SJSA1 (cell line): ENCODE measurements at places on chromosomes 1 and 21. TPM values are rescaled to one million over a fixed set of nuclear protein-coding genes. Genes with fewer than 3 reads are reported as not detected.

DNA sequence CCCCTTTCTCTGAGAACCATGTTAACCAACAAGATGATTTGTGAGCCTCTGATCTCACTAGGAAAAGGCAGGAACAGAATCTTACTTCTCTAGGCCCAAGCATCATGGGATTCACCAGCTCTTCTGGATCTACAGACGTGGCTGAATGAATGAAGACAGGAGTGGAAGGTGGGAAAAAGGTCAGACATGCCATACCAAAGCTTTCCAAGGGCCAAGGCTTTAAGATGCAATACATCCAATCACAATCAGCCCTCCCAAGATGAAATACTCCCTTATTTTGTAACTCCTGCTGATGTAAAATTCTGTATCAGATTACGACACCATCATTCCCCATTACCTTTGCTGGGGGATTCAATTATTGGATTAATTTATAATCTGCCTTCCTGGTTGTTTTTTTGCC, 80.9 kb downstream of the SSBP3 start:
- DNase-seq = no peak

Gene GPR89B
- 7.8 and 25.2 TPM in 2 replicates for total RNA-seq

Gene SLC50A1
- total RNA-seq = 9.9 and 23.4 TPM in 2 replicates

DNA sequence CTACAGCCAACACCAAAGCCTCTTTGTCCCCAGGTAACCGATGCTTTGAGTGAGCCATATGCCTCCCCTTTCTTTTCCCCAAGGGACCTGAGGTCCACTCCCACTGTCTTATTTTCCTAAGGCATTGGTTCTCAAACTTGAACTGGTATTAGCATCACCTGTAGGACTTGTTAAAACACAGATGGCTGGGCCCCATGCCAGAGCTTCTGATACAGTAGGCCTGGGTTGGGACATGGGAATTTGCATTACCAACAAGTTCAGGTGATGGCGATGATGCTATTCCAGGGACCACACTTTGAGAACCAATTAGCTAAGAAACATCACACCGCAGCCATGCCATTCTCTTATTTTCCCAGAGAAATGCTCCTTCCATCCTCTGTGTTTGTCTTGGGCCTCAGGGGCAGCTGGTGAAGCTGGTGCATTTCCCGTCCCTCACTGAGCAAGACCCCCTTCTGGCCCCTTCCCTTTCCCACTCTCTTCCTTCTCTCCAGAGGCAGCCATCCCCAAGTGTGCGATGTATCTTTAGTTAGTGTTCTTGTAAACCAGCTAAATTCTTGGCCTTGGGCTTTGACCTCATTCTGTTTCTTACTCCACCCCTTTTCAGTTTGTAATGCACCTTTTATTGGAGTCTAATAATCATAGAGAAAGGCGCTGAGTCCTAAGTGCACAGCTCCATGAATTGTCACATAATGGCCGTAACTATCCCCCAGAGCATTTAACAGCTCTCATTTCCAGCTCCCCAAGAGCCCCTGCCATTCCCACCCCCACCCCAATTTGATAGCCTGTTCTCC, 14.2 kb upstream of the TTC22 start:
- DNase-seq = no peak

DNA sequence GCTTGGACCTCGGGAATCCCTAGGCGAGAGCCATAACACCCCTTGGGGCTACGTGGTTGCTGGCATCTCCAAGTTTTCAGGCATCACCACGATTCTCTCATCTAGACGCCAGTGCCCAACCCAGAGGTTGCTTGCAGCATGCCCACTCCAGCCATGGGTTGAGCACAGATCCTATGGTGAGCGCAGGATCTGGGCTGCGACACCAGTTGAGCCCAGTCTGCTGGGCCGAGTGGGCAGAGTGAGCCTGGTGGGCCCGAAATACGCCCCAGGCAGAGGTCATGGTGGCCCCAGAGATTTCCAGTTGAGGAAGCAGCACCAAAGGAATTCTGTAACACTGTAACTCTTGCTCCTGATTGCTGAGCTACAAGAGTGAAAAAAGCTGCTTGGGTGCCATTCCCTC, 46.1 kb upstream of the GRIK1 start:
- no peak for DNase-seq

DNA sequence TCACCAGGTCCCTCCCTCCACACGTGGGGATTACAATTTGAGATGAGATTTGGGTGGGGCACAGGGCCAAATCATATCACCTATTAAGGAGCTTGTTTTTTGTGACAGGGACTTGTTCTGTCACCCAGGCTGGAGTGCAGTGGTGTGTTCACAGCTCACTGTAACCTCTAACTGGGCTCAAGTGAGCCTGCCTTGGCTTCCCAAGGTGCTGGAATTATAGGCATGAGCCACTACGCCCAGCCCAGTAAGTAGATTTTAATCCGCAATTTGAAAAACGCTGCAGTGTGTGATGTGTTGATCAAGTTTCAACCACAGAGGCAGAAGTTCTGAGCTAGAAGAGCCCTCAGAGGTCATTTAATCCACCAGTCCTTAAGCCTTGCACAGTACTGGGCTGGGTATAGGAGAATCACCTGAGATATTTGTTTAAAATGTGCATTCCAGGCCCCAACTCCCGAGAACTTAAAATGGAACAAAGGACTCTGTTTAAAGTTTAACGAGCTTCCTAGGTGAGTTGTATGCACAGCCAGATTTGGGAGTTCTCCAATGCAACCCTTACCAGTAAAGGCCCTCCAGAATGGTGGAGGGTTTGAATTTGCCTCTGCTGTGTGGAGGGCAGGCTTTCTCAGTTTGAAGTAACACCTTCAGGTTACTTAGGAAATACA, 13.4 kb downstream of the RPL11 start:
- no peak for DNase-seq

DNA sequence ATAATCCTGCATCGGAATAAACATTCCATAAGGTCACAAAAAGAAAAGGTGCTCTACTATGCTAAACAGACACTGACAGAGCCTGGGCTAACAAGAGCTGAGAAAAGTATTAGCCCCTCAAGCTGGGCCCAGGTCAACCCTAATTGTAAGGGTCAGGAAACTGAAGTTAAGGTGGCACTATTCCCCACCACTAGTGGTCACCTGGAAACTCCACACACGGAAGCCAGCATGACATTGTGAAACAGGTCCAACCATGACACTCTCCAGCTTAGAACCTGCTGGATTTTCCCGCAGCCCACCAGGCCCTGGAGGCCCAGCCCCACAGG, 1.2 kb downstream of the PTTG1IP start:
- no peak for DNase-seq

Gene ZBTB7B
- 15.3 and 24.5 TPM in 2 replicates for total RNA-seq

GRCh38 chr1:66944330-66945274, 19.8 kb downstream of the MIER1 start:
- DNase-seq = peak; percentile 61

- DNase-seq = no peak
Measured at GRCh38 chr1:9657521-9658032, 6.0 kb downstream of the PIK3CD start.

Gene APCS
- total RNA-seq = not detected in 2 replicates

DNA sequence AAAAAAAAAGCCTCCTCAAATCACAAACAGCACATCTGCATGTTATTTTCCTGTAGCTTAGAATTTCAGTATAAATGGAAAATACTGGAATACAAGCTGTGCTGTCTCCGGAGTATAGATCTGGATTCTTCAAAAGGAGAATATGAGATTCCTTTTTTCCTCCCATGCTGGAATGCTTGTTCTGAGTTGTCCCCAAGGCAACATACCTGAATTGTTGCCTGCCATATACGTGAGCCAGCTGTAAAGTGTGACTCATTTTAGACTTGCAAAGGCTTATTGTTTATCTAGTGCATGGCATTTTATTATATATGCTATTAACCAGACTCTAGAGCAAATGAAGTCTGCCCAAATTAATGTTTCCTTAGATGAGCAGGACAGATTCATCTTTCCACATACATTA, 95.0 kb upstream of the C1orf105 start:
- no peak for DNase-seq

DNA sequence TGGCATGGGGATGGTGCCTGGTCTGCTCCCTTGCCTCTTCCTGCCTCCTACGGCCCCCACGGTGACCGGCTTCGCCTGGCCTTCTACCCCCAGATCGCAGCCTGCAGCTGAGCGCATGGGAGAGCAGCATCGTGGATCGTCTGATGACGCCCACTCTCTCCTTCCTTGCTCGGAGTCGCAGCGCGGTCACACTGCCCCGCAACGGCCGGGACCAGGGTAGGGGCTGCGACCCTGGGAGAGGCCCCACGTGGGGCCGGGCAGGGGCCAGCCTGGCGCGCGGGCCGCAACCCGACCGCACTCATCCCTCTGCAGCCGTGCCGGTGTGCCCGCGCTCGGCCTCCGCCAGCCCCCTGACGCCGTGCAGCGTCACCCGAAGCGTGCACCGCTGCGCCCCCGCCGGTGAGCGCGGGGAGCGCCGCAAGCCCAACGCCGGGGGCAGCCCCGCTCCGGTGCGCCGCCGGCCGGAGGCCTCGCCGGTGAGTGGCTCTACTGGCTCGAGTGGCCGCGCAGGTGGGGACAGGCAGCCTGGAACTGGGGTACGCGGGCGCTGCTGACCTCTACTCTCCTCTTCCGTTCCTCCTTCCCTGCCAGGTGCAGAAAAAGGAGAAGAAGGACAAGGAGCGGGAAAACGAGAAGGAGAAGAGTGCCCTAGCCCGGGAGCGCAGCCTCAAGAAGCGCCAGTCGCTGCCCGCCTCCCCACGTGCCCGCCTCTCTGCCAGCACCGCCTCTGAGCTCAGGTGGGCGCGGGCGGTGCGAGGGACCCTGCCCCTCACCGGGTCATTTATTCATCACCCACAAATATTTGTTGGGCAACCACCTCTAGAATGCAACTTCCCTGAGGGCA, 20.4 kb downstream of the MAP7D1 start:
- DNase-seq = no peak

DNA sequence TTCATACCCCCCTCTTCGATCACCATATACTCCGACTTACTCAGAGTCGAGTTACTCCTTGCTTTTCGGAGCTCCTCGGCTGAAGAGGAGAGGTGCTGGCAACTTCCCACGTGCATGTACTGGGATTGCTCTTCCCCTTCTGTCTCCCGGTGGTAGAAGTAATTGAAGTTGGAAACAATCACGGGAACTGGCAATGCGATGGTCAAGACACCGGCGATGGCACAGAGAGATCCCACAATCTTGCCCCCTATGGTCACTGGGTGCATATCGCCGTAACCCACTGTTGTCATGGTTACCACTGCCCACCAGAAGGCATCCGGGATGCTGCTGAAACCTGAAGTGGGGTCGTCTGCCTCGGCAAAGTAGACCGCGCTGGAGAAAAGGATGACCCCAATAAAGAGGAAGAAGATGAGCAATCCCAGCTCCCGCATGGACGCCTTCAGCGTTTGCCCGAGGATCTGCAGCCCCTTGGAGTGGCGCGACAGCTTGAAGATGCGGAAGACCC, 1.5 kb downstream of the KCNA3 start:
- no peak for DNase-seq

Gene CRNN
- 0.16 TPM in 1 of 2 replicates, not detected in the other for total RNA-seq

DNA sequence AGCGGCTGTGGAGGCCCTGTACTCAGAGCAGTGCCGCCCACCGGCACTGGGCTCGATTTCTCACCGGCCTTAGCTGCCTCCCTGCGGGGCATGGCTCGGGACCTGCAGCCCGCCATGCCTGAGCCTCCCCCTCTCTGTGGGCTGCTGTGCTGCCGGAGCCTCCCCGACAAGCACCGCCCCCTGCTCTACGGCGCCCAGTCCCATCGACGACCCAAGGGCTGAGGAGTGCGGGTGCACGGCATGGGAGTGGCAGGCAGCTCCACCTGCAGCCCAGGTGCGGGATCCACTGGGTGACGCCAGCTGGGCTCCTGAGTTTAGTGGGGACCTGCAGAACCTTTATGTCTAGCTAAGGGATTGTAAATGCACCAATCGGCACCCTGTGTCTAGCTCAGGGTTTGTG, 5.2 kb upstream of the SOD1 start:
- no peak for DNase-seq

GRCh38 chr1:178724728-178725465, at the start of gene RALGPS2:
RALGPS2 (plus strand) TSS chr1:178725244; CDS start chr1:178776765, 51,521 bp downstream.
- peak; percentile 74 for DNase-seq

Gene CEP104
- total RNA-seq = 14.8 and 51.1 TPM in 2 replicates

- peak; percentile 38 for DNase-seq
Measured at GRCh38 chr1:117573386-117574023, 32.3 kb upstream of the TENT5C start.

GRCh38 chr21:17979763-17980162, 160.6 kb upstream of the C21orf91 start:
- no peak for DNase-seq

Gene PGLYRP4
- not detected in 2 replicates for total RNA-seq

Gene COL9A2
- 0.06 and 0.39 TPM in 2 replicates for total RNA-seq

DNA sequence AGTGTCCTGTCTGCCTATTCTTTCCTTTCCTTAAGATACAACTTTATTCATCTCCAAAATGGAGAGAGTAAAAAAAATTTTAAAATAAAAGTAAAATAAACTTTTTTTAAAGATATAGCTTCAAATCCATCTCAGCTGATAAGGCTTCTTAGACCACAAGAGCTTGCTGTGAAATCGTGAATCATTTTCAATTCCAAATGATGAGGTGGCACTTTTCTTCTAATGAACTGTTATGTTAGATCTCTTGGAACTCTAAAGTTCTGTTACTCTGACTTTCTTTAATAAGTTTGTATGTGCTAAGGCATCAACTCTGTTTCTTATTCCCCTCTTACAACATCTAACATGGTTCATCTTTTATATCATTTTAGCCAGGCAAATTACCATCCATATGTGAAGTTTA, 4.5 kb downstream of the SH3GLB1 start:
- DNase-seq = no peak

- no peak for DNase-seq
Measured at GRCh38 chr1:48859456-48859855, 82.8 kb upstream of the BEND5 start.

DNA sequence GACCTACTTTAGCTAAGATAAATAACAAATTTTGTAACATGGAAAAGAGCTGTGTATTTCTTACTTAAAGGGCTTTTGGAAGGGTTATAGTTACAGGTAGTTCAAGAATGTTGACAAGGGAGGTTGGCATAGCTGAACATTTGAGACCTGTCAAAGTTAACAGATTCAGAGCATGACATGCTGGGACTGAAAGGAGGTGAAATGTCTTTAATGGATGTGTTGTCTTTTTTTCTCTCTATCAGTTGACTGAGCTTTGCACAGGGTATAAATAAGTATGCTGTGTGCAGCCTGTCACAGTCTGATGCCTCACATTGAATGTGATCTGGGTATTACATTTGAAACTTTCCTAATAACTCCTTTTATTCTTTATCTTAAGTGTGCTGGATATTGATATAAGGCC, 411.9 kb upstream of the ZP4 start:
- DNase-seq = no peak

Gene AMY2A
- total RNA-seq = not detected in 2 replicates

- DNase-seq = no peak
Measured at GRCh38 chr1:218299416-218299815, 14.3 kb downstream of the RRP15 start.

Gene DMRTA2
- 15.0 and 16.3 TPM in 2 replicates for total RNA-seq

DNA sequence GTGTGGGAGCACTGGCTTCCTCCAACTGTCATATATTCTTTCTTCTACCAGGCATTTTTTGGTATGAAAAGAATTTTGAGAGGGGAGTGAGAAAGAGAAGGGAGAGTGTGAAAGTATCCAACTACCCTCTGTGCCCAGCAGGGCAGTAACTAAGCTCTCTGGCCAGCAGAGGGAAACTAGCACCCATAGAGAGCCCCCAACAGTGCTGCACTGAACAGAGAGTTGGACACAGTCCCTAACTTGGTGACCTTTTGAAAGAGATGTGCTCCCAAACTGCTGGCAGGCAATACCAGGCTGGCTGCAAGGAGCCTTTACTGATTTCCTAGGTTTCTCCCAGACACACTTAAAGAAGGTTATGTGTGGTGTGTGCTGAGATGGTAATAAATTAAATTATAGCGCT, 118.8 kb upstream of the PBX1 start:
- DNase-seq = no peak

GRCh38 chr1:244854865-244855578, 9.3 kb downstream of the HNRNPU start:
- DNase-seq = no peak

- DNase-seq = no peak
Measured at GRCh38 chr1:61170328-61171238, 88.2 kb downstream of the NFIA start.

Gene TMEM53
- total RNA-seq = 1.6 and 17.2 TPM in 2 replicates
